Calu3 (cell line): ENCODE measurements at places on chromosomes 4 and X. TPM values are rescaled to one million over a fixed set of nuclear protein-coding genes. Genes with fewer than 3 reads are reported as not detected.

SMPX gene
- not detected in 2 replicates for total RNA-seq

GRSF1 gene
- total RNA-seq = 63.0 and 68.7 TPM in 2 replicates

HELT gene
- not detected in 2 replicates for total RNA-seq

CPZ gene
- total RNA-seq = not detected in 2 replicates

UGT2B15 gene
- total RNA-seq = 0.50 and 0.98 TPM in 2 replicates

ARSD gene
- 42.0 and 47.8 TPM in 2 replicates for total RNA-seq

CCKAR gene
- total RNA-seq = not detected in 2 replicates

UGT2B17 gene
- not detected in 2 replicates for total RNA-seq

CT55 gene
- not detected in 2 replicates for total RNA-seq

EDNRA gene
- total RNA-seq = 0.29 and 0.71 TPM in 2 replicates

USP17L26 gene
- total RNA-seq = not detected in 2 replicates

VCX3A gene
- total RNA-seq = not detected in 2 replicates

FGF16 gene
- total RNA-seq = not detected in 2 replicates

VBP1 gene
- total RNA-seq = 56.3 and 58.1 TPM in 2 replicates

VSIG4 gene
- total RNA-seq = not detected in 2 replicates

MMRN1 gene
- not detected in 2 replicates for total RNA-seq

RPS6KA6 gene
- 3.0 and 3.8 TPM in 2 replicates for total RNA-seq

NALF2 gene
- 6.3 and 6.9 TPM in 2 replicates for total RNA-seq

ACOT9 gene
- 38.1 and 49.6 TPM in 2 replicates for total RNA-seq

TLR1 gene
- total RNA-seq = 1.1 and 1.3 TPM in 2 replicates

ANXA10 gene
- 43.2 and 58.3 TPM in 2 replicates for total RNA-seq

CTAG1B gene
- not detected in 2 replicates for total RNA-seq

RAB9B gene
- 1.3 and 1.5 TPM in 2 replicates for total RNA-seq

SMIM43 gene
- not detected in 2 replicates for total RNA-seq

MSX1 gene
- total RNA-seq = 1.6 and 2.0 TPM in 2 replicates

CDKL5 gene
- total RNA-seq = 17.7 and 20.9 TPM in 2 replicates

BMP3 gene
- total RNA-seq = 0.10 and 0.17 TPM in 2 replicates

RAB39B gene
- total RNA-seq = 0.38 and 0.44 TPM in 2 replicates

CENPVL1 gene
- total RNA-seq = not detected in 2 replicates

STAP1 gene
- not detected in 2 replicates for total RNA-seq

PLXNA3 gene
- total RNA-seq = 74.0 and 82.6 TPM in 2 replicates

SLC6A8 gene
- 24.6 and 27.4 TPM in 2 replicates for total RNA-seq

SYNPO2 gene
- total RNA-seq = 0.17 and 0.39 TPM in 2 replicates

EFHC2 gene
- total RNA-seq = 0.95 and 1.7 TPM in 2 replicates

LRAT gene
- 5.7 and 7.0 TPM in 2 replicates for total RNA-seq

TKTL2 gene
- total RNA-seq = 0.15 TPM in 1 of 2 replicates, not detected in the other

DRD5 gene
- not detected in 2 replicates for total RNA-seq

CDS1 gene
- 18.8 and 22.4 TPM in 2 replicates for total RNA-seq

MSL3 gene
- 24.0 and 30.7 TPM in 2 replicates for total RNA-seq

ABCG2 gene
- 0.24 and 0.44 TPM in 2 replicates for total RNA-seq

ATP1B4 gene
- not detected in 2 replicates for total RNA-seq

SPACA5 gene
- not detected in 2 replicates for total RNA-seq

ALAS2 gene
- not detected in 2 replicates for total RNA-seq

UPF3B gene
- total RNA-seq = 15.6 and 17.2 TPM in 2 replicates

FAM236D gene
- total RNA-seq = not detected in 2 replicates

CYBB gene
- total RNA-seq = 1.8 and 2.1 TPM in 2 replicates

RXFP1 gene
- not detected in 2 replicates for total RNA-seq

PKD2 gene
- 30.4 and 31.6 TPM in 2 replicates for total RNA-seq

TACR3 gene
- total RNA-seq = not detected in 2 replicates

CCNA2 gene
- 26.9 and 32.6 TPM in 2 replicates for total RNA-seq

ARHGAP6 gene
- not detected in 2 replicates for total RNA-seq

CASP3 gene
- 21.8 and 22.2 TPM in 2 replicates for total RNA-seq
